ENCODE measurements at places on chromosomes 6 and 20. TPM values are rescaled to one million over a fixed set of nuclear protein-coding genes. Genes with fewer than 3 reads are reported as not detected.
A peak's percentile ranks its signal among the peaks of the same experiment; 100 is the strongest.

The ELOVL2 gene
- total RNA-seq: 3.8 TPM

The PAX1 gene
- 0.43 TPM for total RNA-seq

The KCNS1 gene
- total RNA-seq: 2.2 TPM

The GRIK2 gene
- 4.8 TPM for total RNA-seq

The EXOC2 gene
- total RNA-seq: 22.9 TPM

The LIN28B gene
- 22.3 TPM for total RNA-seq

GRCh38 chr20:15061061-15061430 lies 723.6 kb upstream of the FLRT3 start:
- DNase-seq: no peak

GRCh38 chr6:145621776-145622175 lies 113.5 kb downstream of the EPM2A start:
- no peak for DNase-seq

GRCh38 chr6:38871741-38872568 lies 156.8 kb downstream of the DNAH8 start:
- DNase-seq: no peak

DNA sequence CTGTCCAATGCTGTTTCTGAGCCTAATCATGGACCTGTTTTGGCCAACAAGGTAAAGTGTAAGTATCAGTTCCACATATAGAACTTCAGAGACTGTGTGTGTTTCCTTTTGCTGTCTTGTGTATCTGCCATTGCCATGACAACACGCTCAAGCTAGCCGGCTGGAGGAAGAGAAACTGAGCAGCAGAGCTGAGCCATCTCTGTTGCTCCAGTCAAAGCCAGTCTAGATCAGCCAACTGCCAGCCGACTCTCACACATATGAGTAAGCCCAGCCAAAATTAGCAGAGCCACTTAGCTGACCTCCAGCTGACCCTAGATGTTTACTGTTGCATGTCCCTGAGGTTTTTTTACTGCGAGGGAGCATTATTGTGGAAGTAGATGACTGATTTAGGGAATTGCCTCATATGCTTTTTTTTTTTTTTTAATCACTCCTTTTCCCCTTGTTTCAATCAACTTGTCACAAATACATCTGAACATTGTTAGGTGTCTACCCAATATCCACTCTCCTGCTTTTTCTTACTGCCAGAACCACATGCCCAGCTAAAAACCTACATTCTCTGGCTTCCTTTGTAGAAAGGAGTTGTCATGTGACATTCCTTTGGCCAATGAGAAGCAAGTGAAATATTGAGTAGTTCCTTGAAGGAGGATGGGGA lies 304.3 kb upstream of the SUPT3H start:
- DNase-seq: no peak

DNA sequence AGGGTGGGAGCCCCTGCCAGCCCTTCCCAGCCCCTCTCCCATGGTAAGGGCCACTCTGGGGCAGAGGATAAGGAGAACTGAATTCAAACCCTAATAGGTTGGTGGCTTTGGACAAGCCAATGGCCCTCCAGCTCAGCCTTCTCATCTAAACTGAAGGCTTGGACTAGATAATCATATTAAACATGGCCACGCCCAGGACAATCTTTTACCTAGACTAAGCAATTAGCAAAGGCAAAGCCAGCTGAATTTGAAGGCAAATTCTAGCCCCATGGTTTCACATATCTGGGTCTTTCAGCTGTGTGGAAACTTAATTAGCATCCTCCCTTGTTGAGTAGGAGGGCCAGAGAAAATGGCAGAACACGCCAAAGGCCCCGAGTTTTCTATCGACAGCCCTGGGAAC lies 10.7 kb downstream of the SLC22A23 start:
- DNase-seq: no peak

- no peak for DNase-seq
Observed at GRCh38 chr6:148265054-148265453, 77.6 kb upstream of the SASH1 start.

- DNase-seq: no peak
Observed at GRCh38 chr6:26092443-26092842, 5.2 kb downstream of the HFE start.

GRCh38 chr20:24991897-24992486 lies 559 bp downstream of the APMAP start:
- peak; percentile 56 for DNase-seq

DNA sequence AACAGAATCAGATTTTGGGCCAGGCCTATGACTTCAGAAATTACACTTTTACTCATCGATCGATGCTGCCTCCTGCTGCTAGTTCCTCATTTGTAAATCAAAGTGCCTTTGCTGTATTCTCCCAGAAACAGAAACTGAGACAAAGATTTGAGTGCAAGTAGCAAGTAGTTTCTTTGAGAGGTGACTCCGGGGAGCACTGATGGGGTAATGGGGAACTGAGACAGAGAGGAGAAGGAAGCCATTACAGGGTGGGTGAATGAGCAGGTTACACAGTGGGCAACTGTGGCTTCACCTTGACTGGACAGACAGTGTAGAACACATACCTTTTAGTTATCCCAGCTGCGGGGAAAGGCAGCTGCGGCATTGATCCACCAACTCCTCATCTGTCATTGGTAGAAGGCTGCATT lies 9.7 kb upstream of the CD40 start:
- no peak for DNase-seq

DNA sequence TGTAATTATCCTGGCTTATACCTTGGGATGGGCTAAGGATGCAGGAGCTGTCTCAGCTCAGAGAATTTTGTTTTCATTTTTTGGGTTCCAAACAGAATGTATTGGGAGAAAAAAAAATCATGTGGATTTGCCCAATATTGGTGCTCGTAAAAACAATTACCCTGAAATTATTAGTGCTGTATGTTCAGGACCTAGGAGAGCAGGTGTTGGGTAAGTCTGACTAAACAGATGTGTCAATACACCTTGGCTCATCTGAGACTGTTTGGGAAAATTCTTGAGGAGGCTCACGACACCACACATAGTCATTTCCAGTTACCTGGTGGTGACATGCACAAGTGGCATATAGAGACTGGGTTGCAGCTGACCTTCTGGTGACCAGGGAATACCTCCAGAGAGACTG lies 802.1 kb upstream of the FLRT3 start:
- no peak for DNase-seq

DNA sequence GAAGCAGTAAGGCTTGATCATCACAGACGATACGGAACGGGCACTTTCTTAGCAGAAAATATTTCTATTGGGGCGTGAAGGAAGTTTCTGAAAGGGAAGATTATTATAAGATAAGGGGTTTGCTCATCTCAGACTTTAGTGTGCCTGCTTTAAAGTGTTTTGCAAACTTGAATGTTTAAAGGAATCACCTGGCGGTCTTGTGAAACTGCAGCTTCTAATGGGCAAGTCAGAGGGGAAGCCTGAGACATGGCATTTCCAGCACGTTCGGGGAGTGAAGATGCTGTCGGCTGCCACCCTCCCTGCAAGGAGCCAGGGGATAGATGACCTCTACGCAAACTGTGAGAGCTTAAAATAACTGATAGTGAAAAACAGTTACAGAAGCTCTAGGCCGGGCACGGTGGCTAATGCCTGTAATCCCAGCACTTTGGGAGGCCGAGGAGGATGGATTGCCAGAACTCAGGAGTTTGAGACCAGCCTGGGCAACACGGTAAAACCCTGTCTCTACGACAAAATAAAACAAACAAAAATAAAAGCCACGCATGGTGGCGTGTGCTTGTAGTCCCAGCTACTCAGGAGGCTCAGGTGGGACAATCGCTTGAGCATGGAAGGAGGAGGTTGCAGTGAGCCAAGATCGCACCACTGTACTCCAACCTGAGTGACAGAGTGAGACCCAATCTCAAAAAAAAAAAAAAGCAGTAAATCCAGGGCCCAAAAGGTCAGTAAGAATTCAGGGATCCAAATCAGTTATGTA lies 2.3 kb upstream of the KIF16B start:
- DNase-seq: no peak

- DNase-seq: no peak
Observed at GRCh38 chr20:35474303-35474871, 19.0 kb downstream of the CEP250 start.

DNA sequence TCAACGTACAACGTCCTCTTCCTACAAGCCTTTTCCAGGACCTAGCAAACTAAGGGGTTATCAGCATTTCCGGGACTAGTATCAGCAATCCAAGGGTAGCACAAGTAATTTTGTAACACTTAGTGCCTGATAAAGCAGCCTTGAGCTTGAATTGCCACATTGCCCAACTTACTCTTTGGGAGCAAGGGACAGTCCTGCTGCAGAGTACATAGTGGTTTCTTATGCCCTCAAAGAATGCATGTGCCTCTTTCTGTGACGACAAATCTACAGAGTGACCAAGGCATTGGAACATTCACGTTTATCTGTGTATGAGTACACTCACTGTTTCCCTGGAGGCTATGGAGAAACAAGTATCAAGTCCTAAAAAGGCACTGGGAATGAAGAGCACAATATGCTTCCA lies 3.2 kb upstream of the ID4 start:
- no peak for DNase-seq
